Stimulated activated CD4-positive, alpha-beta T cell treated with anti-CD3 and anti-CD28 coated beads, TNF-alpha, amount 100 ng/mL, for 48 hours (primary cell): ENCODE measurements at places on chromosomes 3 and 15.

DNA sequence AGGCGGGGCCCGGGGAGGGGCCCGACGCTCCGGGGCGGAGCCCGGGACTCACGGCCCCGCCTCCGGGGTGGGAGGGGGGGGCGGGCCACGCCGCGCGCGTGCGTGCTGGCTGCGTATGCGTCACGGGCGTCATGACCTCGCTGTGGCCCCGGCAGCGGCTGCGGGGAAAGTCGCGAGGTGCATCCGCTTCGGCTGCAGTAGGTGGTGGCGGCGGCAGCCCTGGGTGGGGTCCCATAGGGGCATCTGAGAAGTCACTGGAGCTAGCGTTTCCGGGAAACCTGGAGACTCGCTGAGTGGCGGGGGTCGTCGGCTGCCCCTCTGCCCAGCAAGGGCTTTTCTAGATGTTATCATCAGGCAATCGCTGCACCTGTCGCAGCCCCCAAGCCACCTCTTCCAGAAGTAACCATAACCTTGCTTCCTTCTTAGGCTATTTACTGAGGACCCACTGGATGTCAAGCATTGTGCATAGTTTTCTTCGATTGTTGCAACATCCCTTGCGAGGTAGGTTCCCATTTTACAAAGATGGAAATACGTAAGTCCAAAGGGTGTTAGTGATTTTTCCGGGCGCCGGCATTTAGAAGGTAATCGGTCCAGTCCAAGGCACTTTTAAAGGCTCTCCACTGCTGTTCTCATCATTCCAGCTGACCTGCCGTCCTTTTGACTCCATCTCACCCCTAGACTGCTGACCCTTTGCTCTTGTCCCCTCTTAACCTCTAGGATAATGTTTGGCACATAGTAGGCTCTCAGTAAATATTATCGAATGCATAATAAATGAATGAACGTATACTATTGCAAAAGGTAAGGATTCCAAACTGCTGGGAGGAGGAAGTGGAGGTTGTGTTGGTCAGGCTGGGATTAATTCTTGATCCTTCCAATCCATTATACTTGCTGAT is at the start of gene GDPGP1:
GDPGP1 (plus strand) TSS at position 114 of the 893 bp plus-strand sequence. CDS start 6,700 bp downstream, outside the sequence.
- DNase-seq: no peak

GRCh38 chr3:186845756-186846155 is 3.2 kb downstream of the ADIPOQ start:
- no peak for DNase-seq

- peak; percentile 21 for DNase-seq
Observed at GRCh38 chr3:11820531-11821041, 26.1 kb downstream of the TAMM41 start.

GRCh38 chr15:55912982-55913381 is 80.4 kb downstream of the NEDD4 start:
- no peak for DNase-seq

GRCh38 chr15:45084163-45084562 is 29.8 kb downstream of the DUOX2 start:
- DNase-seq: no peak

DNA sequence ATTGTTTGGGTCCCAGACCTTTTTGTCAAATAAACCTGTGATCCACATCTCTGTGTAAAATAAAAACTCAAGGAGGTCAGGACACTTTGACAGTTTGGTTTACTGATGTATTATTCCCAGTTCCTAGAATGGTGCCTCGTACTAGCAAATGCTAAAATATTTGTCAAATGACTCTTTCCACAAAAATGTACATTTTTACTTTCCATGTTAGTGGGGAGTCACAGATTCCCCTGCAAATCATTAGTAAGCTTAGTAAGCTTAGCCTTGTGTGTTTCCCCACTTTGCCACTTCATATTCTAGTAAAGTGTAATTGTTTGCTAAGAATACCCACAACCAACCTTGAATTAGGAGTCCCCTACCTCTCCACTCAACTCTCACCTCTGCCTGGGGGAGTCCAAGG is 2.4 kb upstream of the MAGI1 start:
- no peak for DNase-seq

DNA sequence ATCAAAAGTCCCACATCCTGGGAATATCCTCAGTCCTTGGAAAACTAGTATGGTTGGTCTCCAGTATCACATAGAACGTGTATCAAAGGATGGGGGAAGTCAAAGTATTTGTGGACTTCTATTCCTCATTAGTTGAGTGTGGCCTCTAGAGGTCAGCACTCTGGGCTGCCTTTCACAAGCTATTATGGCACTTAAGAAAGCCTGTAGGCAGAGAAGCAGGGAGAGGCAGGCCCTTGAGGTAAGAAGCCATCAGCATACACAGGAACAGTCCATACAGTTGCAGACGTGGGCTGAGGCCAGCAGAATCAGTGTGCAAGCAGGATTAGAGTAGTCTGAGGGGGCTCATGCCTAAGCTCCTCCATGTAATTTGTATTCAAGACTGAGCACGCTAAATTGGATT is 341.7 kb downstream of the CLSTN2 start:
- DNase-seq: no peak

DNA sequence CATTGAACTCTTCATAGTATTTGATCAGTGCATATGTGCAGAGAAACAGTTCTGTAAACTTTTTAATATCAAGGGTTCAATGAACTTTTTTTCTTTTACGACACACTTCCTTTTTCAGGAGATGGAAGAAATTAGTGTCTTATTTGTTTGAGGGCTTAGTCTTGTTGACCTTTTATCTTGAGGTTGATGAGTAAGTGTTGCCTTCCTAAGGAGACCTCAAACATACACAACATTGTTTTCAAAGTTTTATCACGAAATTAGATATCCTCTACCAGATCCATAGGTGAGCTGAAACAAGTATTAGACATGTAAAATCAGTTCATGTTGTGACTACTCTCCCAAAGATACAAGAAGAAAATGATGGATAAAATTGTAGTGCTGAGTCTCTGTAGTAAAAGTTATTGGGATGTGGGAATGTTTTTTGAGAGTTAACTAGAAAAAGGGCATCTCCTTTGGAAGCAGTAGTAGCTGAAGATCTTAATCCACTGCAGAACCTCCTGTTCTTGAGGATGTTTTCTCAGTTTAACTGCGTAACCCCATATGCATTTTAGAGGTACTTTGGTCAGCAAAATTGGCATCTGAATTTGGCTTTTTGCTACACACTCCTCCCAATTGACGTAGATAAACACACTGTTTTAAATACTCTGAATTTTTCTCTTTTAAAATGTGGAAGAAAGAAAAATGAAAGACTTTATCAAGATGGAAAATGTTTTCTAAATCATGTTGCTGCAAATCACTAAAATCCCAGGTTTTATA is 116.8 kb downstream of the GALK2 start:
- no peak for DNase-seq

DNA sequence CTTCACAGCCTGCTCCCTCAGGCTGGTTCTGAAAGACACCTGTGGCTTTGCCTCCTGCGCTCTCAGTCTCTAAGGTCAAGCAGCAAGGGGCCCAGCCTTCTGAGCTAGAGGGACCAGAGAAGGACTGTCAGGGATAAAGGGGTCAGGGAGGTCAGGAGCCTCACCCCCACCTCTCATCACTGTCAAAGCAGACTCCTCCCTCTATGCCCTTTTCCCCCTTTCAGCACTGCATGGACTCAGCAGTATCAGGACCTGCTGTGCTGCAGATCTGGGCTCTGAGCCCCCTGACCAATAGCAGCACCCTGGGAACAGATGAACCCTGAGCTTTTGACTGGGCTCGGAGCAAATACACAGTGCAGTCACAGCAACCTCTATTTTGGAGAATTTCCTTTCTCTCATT is 3.2 kb upstream of the BMF start:
- DNase-seq: no peak

DNA sequence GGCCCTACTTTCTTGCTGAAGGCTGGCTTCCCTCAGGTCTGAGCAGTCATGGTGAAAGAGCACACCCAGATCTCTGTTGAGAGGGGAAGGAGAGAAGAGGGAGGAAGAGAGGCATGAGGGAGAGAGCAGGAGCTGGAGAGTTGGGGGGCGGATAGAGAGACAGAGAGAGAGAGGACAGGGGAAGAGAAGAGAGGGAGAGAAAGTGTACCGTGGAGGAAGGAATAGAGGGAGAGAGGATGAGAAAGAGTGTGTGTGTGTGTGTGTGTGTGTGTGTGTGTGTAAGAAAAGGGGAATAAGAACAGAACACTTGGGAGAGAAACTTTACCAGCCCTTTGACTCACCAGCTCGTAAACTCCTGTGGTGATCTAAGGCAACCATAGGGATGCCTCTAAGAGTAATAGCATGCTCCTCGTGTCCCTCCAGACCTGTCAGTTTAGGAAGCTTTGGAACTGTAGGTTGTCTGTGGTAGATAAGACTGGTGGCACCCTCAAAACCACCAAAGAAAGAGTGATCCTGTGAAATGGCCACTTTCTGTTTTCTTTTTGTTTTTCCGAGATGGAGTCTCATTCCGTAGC is 18.2 kb downstream of the ZNF592 start:
- no peak for DNase-seq

GRCh38 chr15:29064731-29065130 is 179.0 kb downstream of the APBA2 start:
- no peak for DNase-seq

DNA sequence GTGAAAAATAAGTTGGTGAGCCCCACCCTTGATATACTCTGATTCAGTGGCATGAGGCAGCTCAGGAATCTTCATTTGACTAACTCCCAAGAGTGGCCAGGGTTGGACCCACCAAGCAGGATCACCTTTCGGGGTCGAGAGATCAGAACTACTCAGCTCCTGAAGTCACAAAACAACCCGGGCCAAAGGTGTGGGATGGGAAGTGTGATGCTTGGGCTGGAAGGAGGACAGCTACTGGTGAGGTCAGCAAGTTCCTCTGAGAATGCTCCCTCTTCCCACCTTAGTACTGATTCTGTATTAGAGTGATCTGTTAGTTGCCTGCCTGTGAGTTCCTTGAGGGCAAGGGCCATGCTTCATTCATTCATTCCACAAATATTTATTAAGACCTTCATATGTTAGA is 15.1 kb downstream of the ESYT3 start:
- no peak for DNase-seq

GRCh38 chr15:39468331-39468730 is 112.5 kb upstream of the THBS1 start:
- no peak for DNase-seq

GRCh38 chr15:31215490-31216214 is 111.0 kb upstream of the KLF13 start:
- DNase-seq: peak; percentile 58

DNA sequence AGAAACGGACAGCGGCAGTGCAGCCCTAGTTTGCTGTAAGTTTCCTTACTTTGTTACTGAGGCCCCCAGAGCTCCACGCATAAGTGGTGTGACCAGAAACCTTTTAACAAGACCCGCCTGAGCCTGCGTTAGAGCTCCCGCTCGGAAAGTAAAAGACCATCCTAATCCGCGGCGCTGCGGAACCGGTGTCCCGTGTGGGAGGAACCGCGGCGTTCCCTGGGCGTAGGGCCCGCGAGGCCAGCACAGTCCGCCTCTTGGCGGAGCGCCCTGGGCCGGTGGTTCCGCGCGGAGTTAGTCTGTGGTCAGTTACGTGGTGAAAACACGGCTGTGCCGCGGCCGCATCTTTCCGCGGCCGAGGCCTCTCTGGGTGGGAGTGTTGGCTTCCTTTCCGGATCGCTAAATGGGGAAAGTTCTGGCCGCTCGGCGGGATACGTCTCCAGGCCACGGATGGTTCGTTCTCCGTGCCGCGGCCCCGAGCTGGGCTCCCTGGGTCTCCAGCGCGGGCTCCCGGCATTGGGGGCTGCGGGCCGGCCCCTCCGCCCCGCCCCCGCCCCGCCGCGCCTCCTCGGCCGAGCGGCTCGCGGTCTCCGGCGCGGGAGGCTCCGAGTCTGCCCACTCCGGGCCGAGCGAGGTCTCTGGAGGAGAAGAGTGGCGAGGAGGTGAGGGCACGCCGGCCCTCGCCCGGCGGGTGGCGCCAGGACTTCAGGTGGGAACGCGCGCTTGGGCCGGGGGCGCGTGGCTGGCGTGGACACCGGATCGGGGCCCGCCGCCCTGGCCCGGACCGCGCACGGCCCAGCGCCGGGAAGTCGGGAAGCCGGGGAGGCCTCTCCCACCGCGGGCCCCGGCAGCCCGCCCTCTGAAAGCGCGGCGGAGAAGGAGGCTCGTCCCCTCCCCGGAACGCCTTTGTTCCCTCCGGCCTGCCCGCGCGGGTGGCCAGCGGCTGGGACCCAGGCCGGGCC is 754 bp downstream of the B3GNT5 start:
- DNase-seq: no peak

DNA sequence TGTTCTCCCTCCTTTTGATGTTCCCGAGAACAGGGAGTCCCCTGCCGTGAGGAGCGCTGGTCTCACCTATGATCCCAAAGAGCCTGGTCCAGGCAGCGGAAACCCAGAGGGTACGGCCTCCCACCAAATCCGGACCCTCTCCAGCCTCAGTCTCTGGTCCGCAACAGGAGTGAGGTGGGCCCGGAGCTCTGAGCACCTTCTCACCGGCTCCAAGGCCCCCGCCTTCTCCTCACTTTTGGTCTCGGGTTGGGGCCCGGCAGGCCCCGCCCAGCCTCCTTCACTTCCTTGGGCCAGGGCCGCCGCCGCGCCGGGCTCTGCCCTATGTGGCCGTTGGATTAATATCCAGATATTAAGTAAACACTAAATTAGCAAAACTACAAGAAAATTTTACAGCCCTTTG is 5.7 kb upstream of the SKOR1 start:
- DNase-seq: no peak

GRCh38 chr3:79368403-79368802 is 399.4 kb downstream of the ROBO1 start:
- DNase-seq: no peak

DNA sequence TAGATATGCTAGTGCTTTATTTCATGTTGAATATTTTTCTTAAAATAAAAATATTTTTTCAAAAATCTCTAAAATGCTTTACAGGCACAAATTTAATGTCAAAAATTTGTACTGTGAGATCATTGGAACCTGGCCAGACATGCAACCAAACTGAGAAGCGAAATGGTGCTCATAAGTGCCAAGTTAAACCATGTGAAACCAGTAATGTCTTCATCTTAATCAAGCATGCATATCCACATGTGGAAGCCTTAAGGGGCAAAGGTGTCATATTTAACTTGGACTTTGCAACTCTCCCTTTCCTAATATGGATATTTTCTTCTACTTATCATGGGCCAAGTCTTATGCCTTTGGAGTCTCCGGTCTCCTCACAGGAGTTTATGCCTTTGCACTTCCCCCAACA is 208.9 kb upstream of the COL8A1 start:
- no peak for DNase-seq

GRCh38 chr3:150703299-150703755 is 393 bp downstream of the ERICH6 start:
- DNase-seq: no peak

DNA sequence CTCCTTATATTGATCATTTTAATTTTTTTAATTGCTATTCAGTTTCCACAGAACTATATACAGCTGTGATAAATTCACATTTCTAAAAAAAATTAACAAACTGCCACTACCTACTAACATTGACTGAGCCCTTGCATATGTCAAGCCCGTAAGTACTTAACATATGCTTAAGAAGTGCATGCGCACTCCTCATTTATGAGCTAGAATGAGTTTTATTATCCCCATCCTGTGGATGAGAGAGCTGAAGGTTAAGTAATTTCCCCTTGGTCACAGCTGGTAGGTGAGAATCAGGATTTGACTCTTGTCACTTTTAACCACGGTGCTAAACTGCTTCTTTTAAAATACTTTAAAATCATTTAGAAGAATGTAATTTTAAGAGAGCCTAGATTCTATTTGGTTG is 25.9 kb downstream of the CXCR6 start:
- no peak for DNase-seq

GRCh38 chr3:50290161-50290641 is 2.0 kb downstream of the IFRD2 start:
- no peak for DNase-seq
